ENCODE measurements at places on chromosomes 5 and 9. TPM values are rescaled to one million over a fixed set of nuclear protein-coding genes. Genes with fewer than 3 reads are reported as not detected.

The WWC1 gene
- total RNA-seq, result 8.8 TPM

The GALNT12 gene
- 0.54 TPM for total RNA-seq

The INSL6 gene
- not detected for total RNA-seq

The PLK2 gene
- 4.2 TPM for total RNA-seq

The DTWD2 gene
- 7.9 TPM for total RNA-seq

DNA sequence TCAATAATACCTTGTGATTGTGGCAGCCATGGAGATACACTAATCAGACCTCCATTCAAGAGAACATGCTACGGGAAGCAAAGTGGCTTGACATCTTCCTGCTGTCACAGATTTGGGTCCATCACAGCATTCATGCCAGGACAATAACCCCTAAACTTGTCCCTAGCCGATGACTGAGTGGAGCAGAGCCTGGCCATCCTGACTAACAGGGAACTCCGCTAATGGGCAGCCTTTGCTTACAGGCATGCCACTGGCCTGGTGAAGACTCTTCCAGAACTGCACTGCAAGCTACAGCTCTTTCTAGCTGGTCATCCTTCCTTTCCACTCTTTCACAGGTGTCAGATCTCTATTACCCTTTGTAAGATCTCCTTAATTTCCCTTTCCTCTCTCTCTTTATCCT, 16.0 kb downstream of the FAM174A start:
- no peak for DNase-seq
- H3K36me3 ChIP-seq, result no peaks in the 10 kb centered on the region
- no peaks in the 10 kb centered on the region for H3K4me1 ChIP-seq
- H3K27me3 ChIP-seq, result no peaks in the 10 kb centered on the region

DNA sequence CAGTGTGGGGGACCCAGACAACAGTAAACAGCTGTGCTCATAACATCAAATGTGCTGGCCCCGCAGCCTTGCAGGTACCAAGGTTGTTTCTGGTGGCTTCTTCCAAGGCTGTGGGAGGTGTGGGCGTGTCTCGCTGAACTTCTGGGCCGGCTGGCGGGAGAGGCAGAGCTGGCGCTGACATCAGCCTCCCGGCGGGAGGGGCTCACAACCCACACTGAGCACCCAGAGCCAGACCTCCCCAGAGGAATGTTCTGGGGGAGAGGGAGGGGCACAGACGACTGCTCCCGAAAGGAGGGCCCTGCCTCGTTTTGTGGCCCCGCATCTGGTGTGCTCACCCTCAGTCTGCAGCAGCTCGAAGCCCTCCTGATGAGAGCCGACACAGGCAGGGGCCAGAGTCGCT, 6.9 kb upstream of the SLC12A7 start:
- H3K27me3 ChIP-seq, result no peaks in the 10 kb centered on the region
- no peak overlapping the region for H3K4me3 ChIP-seq
- no peak overlapping the region for H3K27ac ChIP-seq
- no peaks in the 10 kb centered on the region for H3K36me3 ChIP-seq
- peaks cover 26% of the 10 kb centered on the region for H3K4me1 ChIP-seq

DNA sequence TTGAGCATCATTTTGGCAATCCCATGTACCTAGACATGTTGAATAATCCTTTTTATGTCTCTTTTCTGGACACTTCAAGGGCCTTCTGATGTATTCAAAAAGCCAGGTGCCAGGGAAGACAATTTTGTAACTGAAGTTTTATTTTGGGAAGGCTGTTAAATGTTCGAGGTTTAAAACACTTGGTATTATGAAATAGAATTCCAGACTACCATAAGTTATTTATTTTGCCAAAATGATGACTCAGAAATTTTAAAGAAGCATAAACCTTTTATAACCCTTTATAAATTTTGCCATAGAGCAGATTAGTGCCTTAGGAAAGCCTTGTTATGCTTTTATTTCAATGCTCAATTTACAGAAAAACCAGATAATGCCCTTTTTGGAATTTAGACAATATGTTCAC, 30.3 kb upstream of the UHRF2 start:
- H3K36me3 ChIP-seq, result no peaks in the 10 kb centered on the region
- H3K27me3 ChIP-seq, result no peaks in the 10 kb centered on the region
- H3K27ac ChIP-seq, result no peak overlapping the region
- DNase-seq, result no peak

DNA sequence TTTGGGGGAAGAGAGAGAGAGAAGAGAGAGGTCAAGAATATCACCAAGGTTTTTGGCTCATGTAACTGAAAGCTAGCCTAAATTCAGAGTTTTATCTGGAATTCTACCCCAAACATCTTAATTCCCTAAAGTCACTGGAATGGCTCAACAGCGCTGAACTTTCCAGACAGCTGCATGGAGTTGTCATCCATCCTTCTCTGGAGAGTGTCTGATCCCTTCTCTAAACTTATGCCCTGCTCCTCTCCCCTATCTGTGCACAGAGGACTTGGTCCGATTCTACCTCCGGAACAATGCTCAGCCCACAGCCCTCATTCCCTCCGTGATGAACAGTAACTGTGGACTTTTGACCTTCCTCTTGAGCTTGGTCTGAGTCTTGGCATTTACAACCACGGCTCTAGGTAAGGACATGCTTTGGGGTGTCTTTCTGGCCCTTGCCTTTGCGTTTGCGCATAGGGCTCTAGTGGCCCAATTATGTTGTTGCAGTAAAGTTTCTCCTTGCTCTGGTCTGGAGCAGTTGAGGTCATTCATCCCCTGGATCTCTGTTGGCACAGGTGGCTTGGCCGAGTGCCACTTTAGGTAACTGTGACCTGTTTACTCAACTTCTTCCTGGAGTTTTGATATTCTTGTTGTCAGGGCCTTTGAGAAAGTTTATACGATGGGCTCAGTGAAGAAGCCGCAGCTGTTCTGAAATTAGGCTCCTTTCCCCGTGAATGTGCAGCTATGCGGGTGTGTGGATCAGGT, 18.3 kb upstream of the CD180 start:
- H3K4me3 ChIP-seq, result no peak overlapping the region
- no peaks in the 10 kb centered on the region for H3K4me1 ChIP-seq
- no peak overlapping the region for H3K27ac ChIP-seq
- no peak for DNase-seq

- DNase-seq, result no peak
- H3K36me3 ChIP-seq, result no peaks in the 10 kb centered on the region
- no peak overlapping the region for H3K27ac ChIP-seq
- peaks cover 5% of the 10 kb centered on the region for H3K27me3 ChIP-seq
- H3K4me1 ChIP-seq, result no peaks in the 10 kb centered on the region
These were observed 143.5 kb downstream of the MTX3 start for GRCh38 chr5:79847561-79847960.

DNA sequence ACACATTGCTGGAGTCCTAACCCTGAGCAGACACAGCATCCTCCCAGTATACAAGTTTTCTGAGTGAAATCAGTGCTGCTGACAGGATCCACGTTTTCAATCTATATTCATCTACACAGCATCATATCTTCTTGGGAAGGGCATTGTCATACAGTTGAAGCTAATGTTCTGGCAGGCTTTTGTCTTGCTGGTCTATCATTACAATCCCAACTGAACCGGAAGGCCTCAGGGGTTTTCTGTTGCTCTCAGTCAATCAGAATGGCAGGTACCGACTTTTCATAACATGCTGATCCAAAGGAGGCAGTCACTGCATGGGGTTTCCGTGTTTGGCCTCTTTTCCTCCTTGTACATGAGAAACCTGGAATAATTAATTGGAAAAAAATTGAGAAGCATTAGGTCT, 2118.8 kb upstream of the WWC1 start:
- DNase-seq, result no peak
- no peak overlapping the region for H3K27ac ChIP-seq
- no peaks in the 10 kb centered on the region for H3K36me3 ChIP-seq
- peaks cover 11% of the 10 kb centered on the region for H3K27me3 ChIP-seq
- no peaks in the 10 kb centered on the region for H3K4me1 ChIP-seq

Data from A673 (cell line).